ENCODE measurements at places on chromosomes 12 and 14. TPM values are rescaled to one million over a fixed set of nuclear protein-coding genes. Genes with fewer than 3 reads are reported as not detected.

DNA sequence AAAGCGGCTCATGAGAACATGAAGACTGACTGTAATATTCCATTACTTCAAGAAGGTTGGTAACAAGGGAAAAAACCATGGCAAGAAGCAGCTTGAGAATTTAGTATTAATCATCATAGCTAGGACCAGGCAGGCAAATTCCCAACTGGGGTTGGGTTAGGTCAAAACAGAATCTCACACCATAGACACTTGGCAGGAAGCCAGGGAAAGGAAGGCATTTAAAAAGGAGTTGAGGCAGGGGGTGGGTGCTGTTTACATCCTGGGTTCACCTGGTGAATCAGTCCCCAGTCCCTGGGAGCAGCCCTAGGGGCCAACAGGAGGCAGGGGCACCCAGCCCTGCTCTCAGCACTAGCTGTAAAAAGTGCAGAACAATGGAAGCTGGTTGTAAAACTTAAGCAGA is 108.6 kb downstream of the EGLN3 start:
- DNase-seq, result no peak
- no peaks in the 10 kb centered on the region for H3K4me1 ChIP-seq
- H3K27me3 ChIP-seq, result no peaks in the 10 kb centered on the region
- H3K27ac ChIP-seq, result no peak overlapping the region
- H3K36me3 ChIP-seq, result no peaks in the 10 kb centered on the region

Gene RAB15
- 21.5 TPM for total RNA-seq

- no peak overlapping the region for H3K4me3 ChIP-seq
- no peaks in the 10 kb centered on the region for H3K27me3 ChIP-seq
- H3K36me3 ChIP-seq, result no peaks in the 10 kb centered on the region
- H3K4me1 ChIP-seq, result no peaks in the 10 kb centered on the region
- DNase-seq, result no peak
Measured at GRCh38 chr12:38279756-38280155, 36.8 kb upstream of the ALG10B start.

DNA sequence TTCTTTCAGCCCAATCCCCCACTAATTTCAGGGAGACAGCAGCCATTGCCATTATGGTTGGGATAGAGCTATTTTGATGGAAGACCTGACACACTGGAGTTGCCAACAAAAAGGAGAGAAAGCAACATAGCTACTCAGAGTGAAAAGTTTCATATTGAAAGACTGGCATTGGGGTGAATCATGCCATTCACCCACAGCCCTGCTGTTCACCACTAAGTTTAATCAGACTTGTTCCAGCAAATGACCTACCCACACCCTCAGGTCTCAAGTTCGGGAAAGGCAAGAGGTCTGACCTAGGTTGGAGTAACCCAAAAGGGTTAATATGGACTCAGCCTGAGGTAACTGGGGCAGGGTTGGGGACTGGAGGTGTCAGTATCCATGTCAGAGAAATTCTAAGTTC is 169.2 kb downstream of the PAWR start:
- no peak for DNase-seq
- H3K4me3 ChIP-seq, result no peak overlapping the region
- no peak overlapping the region for H3K27ac ChIP-seq
- H3K27me3 ChIP-seq, result no peaks in the 10 kb centered on the region

Gene OR10G2
- not detected for total RNA-seq

GRCh38 chr14:99242238-99242637 is 29.8 kb downstream of the BCL11B start:
- H3K27me3 ChIP-seq, result peaks cover 46% of the 10 kb centered on the region
- no peaks in the 10 kb centered on the region for H3K36me3 ChIP-seq
- no peak for DNase-seq
- H3K4me3 ChIP-seq, result no peak overlapping the region
